ENCODE measurements at places on chromosomes 6 and 20.

DNA sequence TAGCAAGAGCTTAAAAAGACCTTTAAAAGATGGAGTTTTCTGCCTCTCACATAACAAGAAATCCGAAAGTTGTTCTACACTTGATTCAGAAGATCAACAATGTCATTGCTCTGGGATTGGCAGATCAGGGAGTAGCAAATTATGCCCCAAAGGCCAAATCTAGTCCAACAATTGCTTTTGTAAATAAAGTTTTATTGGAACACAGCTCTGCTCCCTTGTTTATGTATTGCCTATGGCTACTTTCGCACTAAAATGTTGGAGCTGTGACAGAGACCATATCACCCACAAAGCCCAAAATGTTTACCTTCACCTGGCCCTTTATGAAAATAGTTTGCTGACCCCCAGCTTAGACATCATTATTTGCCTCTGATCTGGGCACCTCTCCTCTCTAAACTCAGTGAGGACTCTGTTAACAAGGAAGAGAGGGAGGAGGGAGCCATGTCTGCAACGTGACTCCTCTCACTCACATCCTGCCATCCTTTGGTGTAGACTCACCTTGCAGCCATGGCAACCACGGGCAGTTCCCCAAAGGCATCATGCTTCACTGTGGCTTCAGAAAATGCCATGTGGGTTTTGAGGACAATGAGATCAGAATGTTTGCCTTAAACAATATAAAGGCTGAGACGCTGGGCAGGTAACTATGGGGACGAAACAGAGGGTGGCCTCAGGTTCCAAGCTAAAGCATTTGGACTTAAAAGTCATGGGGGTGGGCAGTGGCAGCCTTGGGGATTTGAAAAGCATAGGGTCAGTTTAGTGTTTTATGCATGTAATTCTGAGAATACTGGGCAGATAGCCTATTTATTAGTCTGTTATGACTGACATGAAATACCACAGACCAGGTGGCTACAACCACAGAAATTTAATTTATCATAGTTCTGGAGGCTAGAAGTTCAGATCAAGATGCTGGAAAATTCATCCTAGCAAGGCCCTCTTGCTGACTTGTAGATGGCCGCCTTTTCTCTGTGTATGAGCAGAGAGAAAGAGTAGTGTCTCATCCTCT is 149.7 kb upstream of the TNFAIP3 start:
- peak; percentile 30 for DNase-seq

DNA sequence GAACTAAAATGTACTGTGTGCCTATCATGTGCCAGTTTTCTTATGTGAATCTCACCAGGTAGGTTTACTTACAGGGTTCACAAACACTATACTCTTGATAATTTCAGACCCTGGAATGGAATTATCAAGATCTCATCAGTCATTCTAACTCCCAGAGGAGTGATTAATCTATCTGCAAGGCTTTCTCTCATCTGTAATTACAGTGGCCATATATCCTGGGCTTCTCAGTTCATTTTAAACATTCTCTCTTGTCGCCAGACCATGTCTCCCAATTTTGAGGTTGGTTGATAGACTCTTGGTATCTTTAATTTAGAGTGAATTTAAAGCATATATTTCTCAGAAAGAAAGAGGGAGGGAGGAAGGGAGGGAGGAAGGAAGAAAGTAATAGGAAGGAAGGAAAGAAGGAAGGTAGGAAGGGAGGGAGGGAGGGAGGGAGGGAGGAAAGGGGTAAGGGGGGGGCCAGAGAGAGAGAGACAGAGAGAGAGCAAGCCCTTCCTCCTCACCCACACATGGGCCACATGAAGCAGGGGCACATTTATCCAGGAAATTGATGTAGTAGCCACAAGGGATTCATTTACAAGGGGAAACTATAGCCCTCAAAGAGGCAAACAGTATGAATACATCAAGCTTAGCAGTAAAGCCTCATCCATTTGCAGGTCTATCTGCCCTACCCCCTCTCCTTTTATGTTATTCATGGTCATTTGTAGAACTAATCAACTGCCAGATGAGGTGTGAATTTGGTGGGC is 25.8 kb upstream of the NRSN1 start:
- no peak for DNase-seq

- DNase-seq: no peak
Measured at GRCh38 chr6:28980137-28980851, 24.8 kb downstream of the ZNF311 start.

DNA sequence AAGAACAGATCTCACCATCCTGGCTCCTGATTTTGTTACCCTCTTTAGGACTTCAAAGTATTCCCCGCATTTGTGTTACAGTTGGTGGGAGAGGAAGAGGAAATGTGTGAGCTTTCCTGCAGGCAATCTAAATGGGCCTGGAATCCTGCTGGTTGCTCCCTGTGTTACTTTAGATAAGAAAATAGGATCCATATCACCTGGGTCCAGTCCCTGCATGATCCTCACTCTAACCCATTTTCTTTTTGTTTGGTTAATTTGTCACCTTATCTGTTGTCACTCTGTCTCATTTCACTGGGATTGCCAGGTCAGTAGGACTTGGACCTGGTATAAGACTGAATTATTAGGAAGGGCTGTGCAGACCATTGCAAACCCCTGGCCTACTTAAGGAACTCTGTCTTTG is 175.9 kb upstream of the GJE1 start:
- no peak for DNase-seq

GRCh38 chr20:23381876-23382275 is 19.9 kb downstream of the GZF1 start:
- no peak for DNase-seq

- DNase-seq: no peak
Measured at GRCh38 chr6:44439270-44440045, 52.0 kb downstream of the CDC5L start.

- no peak for DNase-seq
Measured at GRCh38 chr6:32799168-32799567, 17.6 kb downstream of the HLA-DOB start.

GRCh38 chr6:158839796-158840195 is 20.6 kb upstream of the EZR start:
- no peak for DNase-seq

DNA sequence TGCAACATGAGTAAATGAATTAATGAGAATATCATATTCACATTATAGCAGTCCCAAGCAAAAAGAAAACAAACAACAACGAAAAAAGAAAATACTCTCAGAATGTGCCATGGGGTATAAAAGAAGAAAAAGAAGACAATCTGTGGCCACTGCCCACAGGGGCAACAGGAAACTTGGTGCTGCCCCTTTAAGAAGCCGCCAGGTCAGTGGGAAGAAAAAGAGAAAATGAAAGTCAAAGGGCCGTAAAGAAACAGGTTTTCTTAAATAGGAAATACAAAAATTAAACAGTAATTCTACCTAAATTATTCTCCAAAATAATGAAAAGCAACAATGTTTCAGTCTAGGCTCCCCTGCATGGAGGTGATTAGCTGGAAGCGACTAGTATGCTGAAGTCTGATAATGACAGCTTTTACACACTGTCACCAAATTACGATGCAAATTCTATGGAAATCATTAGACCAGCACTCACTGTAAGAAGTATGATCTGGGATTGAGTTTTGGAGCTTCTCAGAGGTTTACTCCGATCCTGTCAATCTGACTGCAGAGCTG is 23.6 kb downstream of the GMDS start:
- no peak for DNase-seq

- no peak for DNase-seq
Measured at GRCh38 chr6:105485456-105485855, 82.6 kb upstream of the PREP start.

All from stimulated activated CD8-positive, alpha-beta memory T cell treated with anti-CD3 and anti-CD28 coated beads, Interleukin-4, amount 100 ng/mL, for 4 hours (primary cell).